ENCODE measurements at places on chromosomes 3 and 15.

DNA sequence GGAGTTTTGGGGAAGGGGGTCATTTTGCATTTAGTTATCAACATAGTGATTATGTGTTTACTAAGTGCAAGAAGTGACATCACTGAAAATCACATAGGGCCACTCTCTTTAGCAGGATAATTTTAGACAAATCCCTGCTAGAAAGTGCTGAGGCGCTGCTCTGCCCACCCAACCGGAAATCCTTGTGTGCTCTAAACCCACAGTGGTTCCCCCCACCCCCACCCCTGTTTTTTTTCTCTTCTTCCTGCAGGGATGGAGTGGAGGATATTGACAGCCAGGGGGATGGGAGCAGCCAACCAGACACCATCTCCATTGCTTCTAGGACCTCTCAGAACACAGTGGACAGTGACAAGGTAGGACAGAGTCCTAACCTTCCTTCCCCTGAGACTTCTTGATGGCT is 234.2 kb upstream of the UMPS start:
- DNase-seq: no peak

DNA sequence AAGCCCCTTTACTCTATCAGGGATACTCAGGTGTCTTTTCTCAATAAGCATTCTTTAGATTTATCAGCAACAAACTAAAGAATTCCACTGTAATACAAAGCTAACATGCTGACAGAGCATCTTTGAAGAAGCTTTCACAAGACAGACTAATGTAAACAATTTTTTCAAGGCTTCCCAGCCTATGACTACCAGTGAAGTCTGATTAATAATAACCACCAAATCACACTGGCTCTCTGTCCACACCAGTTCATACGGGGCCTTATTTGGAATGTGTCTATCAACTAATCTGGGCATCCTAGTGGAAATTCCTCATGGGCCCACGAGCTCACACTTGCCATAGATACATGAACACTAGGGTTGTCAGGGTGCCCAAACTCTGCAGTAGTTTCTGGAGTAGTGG is 84.5 kb downstream of the EFL1 start:
- DNase-seq: no peak

DNA sequence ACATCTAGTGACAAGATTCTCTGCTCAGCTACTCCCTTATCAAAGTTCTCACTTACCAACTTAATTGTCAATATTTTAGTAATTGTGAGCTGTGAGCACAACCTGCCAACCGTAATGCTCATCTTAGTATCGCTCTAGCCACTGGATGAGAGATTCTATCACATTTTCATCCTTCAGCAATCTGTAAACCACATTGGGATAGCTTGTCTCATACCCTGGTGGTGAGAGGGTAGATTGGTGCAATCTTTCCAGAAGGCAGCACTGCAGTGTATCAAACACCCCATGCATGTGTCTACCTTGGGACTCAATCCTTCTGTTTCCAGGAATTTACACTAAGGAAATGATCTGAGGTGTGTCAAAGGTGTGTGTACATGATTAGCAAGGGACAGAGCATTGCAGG is 18.9 kb upstream of the ATP8B4 start:
- no peak for DNase-seq

- peak; percentile 2 for DNase-seq
Measured at GRCh38 chr3:43894176-43895049, 203.7 kb downstream of the ABHD5 start.

DNA sequence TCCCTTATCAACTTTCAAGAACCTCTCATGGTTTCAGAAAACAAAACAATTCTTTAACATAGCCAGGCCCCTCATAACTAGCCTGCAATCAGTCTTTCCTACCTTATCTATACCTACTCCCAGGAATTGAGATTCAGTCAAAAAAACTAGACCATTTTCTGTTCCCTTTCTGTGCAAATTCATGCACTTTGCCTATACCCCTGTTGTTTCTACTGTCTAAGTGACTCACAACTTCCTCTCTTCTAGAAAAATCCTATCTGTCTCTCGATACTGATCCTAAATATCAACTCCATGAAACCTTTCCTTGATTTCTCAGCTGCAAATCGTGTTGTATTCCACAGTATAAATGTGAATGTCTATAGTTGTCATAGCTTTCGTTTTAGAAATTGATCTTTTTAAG is 10.9 kb upstream of the IL1RAP start:
- DNase-seq: no peak

GRCh38 chr3:42489116-42489936 is 13.1 kb upstream of the VIPR1 start:
- no peak for DNase-seq

DNA sequence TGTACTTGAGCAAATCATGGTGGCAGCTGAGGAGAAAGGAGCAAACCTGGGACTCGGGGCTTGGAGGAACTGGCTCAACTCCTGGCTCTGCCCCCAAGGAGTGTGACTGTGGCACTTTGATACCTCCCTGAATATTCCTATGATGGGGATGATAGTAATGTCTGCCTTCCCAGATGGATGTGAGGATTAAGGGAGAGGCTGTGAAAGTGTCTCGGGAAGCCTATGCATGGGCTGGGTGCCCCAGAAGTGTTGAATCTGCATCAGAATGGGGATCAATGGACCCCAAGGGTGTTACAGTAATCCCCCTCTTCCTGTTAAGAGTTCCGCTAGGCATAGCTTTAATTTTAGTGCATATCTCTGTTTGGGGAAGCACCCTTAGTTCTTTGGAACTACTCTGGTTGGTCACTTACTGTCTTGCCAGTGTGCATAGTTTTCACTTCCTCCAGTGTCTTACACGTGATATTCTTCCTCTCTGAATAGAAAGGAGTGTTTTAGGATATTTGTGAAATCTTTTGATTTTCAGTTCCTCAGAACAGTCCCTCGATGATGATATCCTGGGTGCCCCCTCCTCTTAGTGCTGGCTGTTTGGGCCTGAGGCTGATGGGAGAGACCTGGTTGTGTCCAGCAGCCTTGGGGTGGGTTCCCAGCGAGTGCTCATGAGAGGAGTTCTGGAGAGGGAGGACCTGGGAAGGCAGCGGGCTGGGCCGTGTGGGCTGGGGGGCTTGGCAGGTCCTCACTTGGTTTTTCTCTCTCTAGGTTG is 97.5 kb downstream of the CHDH start:
- DNase-seq: no peak

DNA sequence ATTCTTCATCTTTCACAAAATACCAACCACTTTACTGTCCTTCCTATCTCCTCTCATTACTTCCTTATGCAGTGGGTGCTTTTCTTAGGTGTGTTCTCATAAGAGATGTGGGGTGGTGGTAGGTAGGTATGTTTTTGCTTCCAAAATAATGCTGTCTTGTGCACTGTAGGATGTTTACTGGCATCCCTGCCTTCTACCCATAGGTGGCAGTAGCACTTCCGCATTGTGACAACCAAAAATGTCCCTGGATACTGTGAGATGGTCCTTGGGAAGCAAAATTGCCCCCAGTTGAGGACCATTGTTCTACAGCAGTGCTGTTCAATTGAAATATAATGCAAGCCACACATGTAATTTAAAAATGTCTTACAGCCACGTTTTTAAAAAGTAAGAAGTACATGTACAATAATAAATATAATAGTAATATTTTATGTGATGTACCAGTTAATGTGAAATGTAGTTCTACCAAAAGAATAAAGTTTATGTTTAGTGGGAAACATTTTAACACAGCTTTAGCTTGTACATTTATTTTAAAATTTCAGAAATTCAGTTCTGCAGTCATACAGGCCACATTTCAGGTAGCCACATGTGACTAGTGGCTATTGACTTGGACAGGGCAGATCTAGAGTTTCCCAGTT is 75.2 kb downstream of the NEO1 start:
- peak; percentile 12 for DNase-seq

DNA sequence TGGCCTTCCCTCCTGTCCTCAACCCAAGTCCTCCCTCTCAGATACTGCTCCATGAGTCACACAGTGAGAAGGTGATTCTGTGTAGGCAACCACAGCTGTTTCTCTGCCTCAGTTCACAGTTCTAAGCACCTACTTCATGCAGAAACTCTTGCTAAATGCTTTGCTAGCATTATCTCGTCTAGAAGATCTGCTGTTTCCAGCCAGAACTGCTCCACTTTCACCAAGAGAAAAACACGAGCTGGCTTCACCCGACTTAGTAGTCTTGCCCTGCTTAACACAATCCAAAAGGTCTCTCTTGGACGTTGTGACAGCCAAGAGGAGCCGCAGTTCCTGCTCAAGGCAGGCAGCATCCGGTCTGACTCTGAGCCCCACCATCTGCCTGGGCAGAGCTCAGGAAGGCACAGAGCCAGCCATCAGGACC is 272.1 kb downstream of the UACA start:
- DNase-seq: peak; percentile 49

DNA sequence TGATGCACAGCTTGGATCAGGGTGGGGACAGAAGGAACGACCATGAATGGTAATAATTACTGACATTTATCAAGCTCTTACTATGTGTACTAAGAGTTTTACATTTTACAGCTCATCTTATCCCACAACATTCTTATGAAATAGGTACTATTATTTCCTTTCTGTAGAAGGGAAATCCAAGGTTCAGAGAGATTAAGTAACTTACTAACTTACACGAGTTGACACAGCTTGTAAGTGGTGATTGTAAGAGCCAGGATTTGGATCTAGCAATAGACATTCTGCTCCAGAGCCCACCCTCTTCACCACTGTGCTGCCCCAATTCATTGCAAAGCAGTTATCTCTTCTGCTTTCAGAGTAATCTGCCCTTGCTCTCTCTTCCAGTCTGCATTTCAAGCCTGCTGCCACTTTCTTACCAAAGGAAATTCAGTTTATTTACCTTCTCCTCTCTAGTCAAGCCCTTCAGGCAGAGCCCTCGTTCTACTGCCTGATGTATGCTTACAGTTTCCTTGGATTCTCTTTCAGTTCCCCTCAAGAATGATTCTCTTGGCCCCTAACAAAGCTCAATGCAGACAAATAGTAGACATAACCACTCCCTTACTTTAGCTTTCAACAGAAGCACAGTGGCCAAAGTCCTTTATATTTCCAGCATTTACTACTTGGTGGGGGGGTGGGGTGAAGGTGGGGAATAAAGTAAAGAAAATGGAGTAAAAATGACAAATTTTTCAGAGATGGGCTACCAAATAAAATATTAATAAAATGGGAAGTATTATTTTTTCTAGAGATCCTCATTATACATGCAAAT is 65.8 kb downstream of the ATP8B4 start:
- no peak for DNase-seq

- no peak for DNase-seq
Measured at GRCh38 chr3:69182588-69183316, 60.4 kb upstream of the LMOD3 start.

DNA sequence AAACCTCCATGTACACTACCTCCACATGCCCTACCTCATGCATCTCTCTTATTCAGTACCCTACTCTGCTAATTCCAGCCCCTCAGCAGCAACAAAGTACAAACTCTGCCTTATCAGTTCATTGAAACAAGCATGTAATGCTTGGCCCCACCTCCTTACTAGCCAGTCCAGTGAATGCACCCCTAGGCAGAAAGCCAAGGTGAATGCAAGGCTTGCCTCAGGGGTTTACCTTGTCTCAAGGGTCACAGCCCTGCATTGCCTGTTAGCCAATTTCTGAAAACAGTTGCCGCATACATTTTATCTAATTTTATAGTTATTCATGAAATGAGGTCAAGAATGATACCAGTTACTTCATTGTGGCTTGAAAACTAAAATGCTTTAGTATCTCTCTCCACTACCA is 576.4 kb downstream of the FHIT start:
- no peak for DNase-seq

DNA sequence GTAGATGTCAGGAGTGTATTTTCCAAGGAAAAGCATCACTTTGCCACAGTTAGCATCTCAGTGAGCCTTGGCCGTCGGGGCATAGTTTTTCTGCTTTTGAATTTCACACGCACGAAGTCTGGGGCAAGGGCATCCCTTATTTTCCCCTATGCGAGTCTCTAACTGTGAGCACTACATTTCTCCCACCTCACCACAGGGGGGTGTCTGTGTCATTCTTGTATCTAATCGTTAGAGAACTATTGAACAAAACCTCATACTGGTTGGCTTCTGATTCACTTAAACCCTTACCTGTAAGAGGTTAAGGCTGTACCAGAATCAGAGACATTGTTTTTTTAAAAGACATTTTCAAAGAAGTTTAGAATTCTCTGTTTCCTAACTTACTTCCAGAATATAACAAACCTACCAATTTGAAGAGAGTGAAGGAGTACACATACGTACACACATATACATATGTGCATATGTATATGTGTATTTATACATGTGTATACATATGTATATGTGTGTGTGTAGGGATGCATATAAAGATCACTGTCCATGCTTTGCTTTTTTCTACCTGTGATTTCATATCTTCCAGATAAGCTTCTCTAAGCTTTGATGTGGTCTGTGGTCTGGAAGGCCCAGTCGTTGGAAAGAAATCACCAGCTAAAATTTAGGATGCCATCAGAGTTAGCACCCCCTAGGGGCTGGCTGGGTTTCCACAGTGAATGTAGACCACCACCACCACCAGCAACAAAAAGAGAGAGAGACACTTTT is 49.4 kb downstream of the MYZAP start:
- peak; percentile 31 for DNase-seq

Data from CD4-positive, alpha-beta T cell treated with Interleukin-17A for 4 hours (primary cell).